ENCODE measurements at places on chromosomes 12 and 14.

DNA sequence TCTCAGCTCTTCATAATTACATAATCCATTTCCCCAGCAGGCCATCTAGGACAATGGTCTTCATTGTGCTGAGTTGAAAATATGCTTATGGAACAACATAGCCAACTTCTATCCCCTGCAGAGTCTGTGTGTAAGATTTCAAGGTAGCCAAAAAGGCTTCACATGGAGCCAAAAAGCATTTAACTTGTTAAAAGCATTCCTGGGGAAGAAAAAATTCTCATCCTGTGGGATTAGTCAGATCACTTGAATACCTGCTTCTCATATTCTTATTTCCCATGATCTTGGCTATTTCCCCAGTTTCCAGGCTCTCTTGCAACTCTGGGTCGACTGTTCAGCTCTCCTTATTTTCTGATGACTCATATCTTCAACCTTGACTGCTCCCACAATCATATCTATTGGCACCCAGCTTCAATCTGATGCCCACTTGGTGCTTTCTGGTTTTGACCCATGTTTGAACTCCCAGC is 178.9 kb downstream of the KLHL28 start:
- DNase-seq: no peak

- DNase-seq: no peak
Observed at GRCh38 chr12:92369636-92370035, 224.0 kb upstream of the BTG1 start.

DNA sequence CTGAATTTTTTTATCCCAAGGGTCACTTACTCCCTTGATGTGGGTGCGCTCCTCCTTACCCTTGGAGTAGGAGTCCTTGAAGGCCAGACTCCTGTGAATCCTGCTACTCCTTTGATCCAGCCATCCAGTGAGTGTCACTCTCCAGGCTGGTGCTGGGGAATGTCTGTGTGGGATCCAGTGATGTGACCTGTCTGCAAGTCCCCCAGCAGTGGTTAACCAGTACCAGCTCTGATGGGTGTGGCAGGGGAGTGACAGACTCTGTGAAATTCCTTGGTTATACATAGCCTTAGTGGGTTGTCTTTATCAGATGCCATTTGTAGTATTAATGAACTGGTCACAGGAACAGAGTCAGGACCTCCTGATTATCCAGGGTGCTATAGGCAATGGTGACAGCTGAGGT is 409.5 kb upstream of the LMO3 start:
- DNase-seq: no peak

GRCh38 chr12:106924268-106924861 is 31.3 kb upstream of the TMEM263 start:
- no peak for DNase-seq

- DNase-seq: no peak
Observed at GRCh38 chr14:101404426-101405170, 156.7 kb upstream of the DIO3 start.

- DNase-seq: peak; percentile 30
Observed at GRCh38 chr14:73269729-73270531, 32.6 kb downstream of the PAPLN start.

- DNase-seq: no peak
Observed at GRCh38 chr12:116448165-116448739, 110.9 kb upstream of the MAP1LC3B2 start.

DNA sequence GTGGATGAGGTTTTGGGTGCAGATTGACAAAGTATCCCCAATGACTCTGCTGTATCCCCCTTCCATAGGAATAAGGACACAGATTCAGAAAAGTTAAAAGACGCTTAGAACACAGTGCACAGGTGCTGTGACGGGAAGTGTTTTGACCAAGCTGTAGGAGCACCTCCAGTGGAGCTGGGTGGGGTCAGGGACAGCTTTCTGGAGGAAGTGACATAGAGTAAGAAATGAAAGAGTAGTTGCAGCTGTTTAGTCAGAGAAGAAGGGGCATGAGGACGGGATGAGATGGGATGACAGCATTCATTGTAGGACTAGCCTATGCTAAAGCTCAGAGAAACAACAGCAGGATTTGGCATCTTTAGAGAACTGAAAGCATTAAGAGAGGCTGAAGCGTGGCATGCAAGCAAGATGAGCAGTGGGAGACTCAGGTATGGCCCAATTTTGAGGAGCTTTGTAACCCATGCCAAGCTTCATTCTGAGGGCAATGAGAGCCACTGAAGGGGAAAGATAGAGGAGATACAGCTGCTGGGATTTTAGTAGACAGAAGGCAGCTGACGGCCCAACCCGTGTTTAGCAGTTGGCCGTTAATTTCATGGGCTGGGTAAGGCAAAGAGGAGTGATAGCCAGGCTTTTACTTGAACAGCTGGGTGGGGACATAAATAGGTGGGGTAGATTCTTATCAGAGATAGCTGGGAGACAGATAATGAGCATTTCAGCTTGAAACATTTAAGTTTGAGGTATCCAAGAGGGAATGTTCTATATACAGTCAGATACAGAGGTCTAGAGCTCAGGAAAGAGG is 131.8 kb upstream of the KRAS start:
- DNase-seq: no peak

- DNase-seq: no peak
Observed at GRCh38 chr12:69555461-69555860, 29.8 kb upstream of the CCT2 start.

GRCh38 chr12:4957761-4958160 is 48.1 kb downstream of the KCNA1 start:
- no peak for DNase-seq

DNA sequence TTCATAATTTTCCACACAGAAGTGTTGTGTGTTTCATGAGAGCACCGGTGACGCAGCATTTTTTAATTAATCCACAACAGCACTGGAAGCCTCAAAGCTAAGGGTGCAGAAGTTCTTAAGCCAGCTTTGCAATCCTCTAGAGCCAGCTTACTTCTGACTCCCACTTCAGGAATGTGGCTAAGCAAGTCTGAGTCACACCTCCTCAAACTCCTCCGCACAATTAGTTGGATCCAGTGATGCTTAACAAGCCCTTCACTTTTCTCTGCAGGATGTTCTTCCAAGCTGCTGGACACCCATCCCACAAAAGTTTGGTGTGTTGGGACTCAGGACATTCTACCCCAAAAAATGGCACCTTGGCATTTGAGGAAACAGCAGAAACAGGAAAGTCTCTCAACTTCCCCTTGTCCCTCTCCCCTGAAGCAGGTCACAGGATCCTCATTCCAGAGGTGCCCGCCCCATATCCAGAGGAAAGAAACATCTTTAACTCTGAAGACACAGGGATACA is 210.0 kb downstream of the PPM1H start:
- peak; percentile 51 for DNase-seq

DNA sequence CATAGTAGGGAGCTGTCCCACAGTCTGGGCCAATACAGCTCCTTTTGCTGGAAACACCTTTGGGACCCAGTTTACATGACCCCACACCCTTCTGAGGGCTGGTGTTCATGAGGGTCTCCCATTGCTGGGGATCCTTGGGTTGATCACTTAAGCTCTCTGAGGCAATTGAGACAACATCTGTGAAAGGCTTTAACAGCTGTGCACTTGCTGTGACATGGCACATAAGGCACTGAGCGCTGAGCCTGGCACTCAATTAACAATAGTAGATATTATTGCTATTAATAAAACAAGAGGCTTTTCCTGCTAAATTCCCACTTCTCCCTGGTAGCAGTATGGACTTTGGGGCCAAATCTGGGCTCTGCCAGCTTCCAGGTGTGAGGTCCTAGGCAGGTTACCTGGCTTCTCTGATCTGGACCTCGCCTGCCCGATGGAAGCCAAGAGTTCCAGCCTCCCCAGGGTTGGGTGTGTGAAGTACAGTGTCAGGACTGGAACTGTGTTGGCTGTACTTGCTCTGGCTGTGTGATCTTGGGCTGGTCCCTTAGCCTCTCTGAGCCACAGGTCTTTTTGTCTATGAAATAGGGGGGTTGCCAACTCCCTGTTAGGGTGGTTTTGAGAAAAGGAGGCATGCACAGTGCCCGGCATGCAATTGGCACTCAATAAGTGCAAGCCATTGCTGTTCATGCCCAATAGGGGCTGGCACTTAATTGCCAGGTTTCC is 3.1 kb downstream of the SH2B3 start:
- DNase-seq: no peak

- peak; percentile 79 for DNase-seq
Observed at GRCh38 chr14:74955229-74956026, at the start of gene PGF. Gene PGF (minus strand): TSS chr14:74955597. CDS start chr14:74955242, 355 bp downstream.

DNA sequence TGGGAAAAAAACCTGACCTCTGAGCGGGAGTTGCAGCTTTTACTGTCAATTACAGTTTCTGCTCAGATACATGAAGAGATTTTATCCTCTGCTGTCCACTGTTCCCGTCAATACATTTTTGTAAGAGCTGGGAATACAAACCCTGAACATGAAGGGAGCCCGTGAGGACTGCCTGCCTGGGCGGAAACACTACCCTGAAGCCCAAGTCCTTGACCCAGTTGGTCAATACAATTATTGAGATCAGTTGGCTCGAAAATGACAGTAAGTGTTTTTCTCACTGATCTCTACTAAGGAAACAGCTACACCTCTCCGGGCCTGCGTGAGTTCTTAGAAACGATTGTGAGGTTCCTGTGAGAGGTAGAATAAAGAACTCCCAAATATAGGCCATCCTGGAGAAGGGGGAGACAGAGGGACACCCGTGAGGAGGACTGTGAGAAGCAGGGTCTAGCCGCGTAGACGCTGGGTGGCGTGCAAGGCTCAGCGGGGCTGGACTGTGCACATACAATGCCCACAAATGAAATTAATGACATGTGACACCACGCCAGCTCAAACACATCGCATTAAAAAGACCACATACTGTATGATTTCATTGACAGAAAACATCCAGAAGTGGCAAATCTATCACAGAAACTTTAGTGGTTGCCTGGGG is 509.5 kb downstream of the TMEM132D start:
- no peak for DNase-seq

DNA sequence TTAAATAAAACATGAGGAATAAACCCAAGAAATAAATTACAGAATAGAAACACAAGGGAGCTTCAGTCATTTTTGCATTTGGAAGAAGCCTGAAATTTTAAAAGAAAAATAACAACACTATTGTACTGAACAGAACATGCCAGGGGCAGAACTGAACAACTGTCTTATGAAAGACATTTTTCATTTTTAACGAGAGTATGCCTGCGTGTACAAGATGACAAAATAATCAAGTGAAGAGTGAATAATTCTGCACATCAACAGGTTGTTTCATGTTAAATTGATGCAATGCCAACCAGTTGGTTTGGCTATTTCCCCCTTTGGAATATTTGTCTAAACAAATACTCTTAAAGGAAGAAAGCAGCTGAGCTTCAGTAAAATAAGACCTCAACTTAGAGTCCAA is 103.3 kb upstream of the BTG1 start:
- no peak for DNase-seq

DNA sequence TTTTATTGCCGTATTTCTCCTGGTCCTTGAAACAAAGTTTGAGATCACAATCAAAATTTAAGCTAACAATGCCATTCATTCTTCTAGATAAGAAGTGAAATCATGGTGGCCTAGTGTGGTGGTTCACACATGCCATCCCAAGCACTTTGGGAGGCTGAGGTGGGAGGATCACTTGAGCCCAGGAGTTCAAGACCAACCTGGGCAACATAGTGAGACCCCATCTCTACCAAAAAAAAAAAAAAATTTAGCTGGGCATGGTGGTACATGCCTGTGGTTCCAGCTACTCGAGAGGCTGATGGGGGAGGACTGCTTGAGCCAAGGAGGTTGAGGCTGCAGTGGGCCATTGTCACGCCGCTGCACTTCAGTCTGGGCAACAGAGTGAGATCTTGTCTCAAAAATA is 24.2 kb downstream of the GDF11 start:
- DNase-seq: no peak

- no peak for DNase-seq
Observed at GRCh38 chr12:111798182-111798581, 31.4 kb downstream of the ALDH2 start.
